Astrocyte of the hippocampus (primary cell): ENCODE measurements at places on chromosomes 11 and 22.

DNA sequence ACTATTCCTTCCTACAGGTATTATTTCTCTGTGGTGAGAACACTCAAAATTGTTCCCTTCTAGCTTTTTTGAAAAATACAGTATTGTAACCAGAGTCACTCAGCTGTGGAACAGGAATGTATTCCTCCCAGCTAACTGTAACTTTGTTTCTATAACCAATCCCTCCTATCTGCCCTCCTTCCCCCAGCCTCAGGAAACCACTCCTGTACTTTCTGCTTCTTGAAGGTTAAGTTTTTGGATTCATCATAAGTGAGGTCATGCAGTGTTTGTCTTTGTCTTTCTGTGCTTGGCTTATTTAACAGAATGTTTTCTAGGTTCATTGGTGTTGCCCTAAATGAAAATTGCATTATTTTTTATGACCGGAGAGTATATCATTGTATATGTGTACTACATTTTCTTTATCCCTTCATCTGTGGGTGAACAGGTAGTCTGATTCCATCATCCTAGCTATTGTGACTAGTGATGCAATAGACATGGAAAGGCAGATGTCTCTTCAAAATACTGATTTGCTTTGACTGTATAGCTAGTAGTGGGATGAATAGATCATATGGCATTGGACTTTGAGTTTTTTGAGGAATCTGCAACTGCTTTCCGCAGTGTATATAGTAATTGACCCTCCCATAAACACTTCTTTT lies 112.9 kb upstream of the GRK3 start:
- peak; percentile 13 for DNase-seq

GRCh38 chr11:112024178-112024772 lies 933 bp upstream of the DLAT start:
- DNase-seq, result no peak

- DNase-seq, result peak; percentile 32
Observed at GRCh38 chr11:111408789-111409727, 30.0 kb upstream of the POU2AF1 start.

DNA sequence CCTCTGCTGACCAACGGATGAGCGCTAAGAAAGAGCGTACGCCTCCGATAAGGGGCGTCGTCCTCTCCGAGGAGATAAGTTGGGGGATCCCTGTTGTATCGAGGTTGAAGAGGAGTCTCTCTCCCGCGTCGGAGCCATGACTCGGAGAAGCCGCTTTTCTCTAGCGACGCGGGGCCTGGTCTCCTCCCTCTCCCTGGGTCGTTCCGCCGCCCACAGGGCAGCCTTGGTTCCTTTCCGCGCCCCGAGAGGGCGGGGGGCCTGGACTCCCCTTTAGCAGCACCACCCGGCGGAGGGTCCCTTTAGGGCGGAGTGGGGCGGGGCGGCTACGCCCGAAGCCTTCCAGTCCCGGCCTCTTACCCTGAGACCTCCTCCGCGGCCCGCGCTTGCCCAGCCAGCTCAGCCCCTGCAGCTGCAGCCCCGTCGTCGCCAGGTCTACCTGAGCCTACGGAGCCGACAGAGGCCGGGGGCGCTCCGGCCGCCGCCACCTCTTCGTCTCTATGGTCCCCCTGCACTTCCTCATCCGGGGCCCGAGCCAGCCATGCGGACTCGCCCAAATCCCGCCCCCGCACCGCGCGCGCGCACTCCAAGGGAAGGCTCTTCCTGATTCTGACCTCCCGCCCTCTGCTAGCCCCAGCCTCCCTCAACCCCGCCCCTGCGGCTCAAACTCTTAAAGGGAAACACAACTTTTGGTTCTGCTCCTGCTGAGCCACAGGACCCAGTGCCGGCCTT lies at the start of gene PRR14L:
Gene PRR14L, minus strand, starts transcription at position 497 of the 729 bp plus-strand sequence. CDS start 11,272 bp downstream, outside the sequence.
- DNase-seq, result peak; percentile 98

DNA sequence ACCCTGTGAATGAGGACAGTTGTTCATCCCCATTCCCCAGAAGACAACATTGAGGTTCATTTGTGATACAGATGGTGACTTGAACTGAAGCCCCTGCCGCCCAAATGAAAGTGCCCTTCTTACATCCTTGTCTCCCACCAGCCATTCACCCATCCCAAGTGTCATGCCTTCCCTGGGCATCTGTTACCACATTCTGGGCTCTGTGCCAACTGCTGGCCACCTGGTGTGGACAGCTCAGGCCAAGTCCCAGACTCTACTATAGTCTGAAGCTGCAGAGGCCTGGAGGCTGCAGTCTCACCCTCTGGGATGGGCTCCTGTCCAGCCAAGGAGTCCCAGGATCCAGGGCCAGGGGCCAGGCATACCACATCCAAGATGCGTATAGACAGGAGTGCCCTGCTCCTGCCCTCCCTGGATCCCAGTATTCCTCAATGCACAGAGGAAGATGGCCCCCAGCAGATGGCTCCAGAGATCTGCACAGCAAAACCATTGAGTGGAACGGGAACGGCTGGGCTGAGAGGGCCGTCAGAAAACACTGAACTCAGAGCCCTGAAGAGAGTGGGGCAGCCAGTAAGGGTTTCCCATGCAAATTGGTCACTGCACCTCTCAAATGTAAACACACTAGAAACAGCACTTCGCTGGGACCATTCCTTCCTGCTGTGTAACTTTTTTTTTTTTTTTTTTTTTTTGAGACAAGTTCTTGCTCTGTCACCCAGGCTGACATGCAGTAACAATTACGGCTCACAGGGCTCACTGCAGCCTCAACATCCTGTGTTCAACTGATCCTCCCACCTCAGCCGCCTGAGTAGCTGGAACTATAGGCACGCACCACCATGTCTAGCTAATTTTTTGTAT lies 22.8 kb downstream of the ARRB1 start:
- DNase-seq, result peak; percentile 77

GRCh38 chr11:103898065-103898464 lies 138.4 kb upstream of the DDI1 start:
- no peak for DNase-seq

DNA sequence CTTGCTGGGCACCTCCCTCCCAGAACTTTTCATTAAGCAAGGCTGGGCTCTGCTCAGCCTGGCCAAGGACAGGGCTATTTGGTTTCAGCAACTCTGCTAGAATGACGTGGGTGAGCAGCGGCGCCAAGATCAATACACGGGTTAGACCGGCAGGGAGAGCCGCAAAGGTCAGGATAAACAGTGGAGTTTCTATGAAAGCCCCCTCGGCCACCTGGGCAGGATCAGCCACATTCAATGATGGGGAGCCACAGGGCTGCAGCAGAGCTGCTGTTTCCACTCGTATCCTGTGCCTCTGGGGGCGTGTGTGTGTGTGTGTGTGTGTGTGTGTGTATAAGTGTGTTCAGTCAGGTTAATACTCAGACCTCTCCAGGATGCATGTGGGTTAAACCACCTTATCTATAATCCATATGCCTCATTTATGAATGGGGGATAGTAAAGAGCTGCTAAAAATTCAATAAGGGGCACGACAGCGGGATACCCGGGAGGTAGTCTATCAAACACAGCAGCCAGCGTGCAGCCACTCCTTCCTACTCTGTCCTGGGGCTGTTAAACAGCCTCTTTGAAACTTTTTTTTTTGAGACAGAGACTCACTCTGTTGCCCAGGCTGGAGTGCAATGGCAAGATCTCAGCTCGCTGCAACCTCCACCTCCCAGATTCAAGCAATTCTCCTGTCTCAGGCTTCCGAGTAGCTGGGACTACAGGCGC lies 34.8 kb downstream of the MYH9 start:
- DNase-seq, result peak; percentile 85

- no peak for DNase-seq
Observed at GRCh38 chr11:94647926-94648325, 80.8 kb downstream of the PIWIL4 start.

DNA sequence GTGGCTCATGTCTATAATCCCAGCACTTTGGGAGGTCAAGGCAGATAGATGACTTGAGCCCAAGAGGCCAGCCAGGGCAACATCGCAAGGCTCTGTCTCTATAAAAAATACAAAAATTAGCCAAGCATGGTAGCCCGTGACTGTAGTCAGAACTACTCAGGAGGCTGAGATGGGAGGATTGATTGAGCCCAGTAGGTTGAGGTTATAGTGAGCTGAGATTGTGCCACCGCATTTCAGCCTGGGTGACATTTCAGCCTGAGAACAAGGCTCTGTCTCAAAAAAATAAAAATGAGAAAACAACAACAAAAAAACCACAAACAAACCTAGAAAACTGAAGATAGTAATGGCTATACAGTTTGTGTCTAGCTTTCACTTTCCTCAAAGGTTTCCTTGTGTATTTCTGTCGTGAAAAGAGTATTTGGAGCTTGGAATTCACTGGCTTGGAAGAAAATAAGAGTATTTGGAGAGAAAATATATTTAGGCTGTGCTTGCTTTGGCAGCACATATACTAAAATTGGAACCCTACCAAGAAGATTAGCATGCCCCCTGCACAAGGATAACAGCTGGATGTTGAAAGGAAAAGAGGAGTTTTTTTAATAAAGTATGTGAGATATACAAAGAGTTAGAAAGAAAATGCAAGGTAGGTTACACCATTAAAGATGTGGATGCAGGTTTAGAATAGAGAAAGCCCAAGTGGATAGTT lies 3.9 kb upstream of the BIRC3 start:
- peak; percentile 61 for DNase-seq

DNA sequence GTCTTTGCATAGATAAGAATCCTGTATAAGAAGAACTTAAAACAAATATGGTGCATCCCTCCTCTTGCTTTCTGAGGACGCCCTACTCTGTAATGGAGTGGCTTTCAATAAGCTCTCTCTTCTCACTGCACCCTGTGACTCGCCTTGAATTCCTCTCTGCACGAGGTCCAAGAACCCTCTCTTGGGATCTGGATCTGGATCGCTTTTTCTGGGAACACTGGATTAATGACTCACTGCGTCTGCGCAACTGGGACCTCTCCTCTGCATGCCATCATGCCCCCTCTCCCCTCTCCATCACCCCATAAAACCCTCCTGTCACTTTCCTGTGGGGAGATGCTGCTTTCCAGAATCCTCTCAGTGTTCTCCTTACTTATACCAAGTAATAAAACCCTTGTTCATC lies 15.1 kb upstream of the CABP2 start:
- DNase-seq, result no peak

- no peak for DNase-seq
Observed at GRCh38 chr11:123570939-123571580, 83.4 kb downstream of the SCN3B start.
